8988T (cell line): ENCODE measurements at places on chromosomes 4 and X.

GRCh38 chrX:1719270-1719669 is 104.4 kb downstream of the ASMT start:
- no peak for DNase-seq

GRCh38 chrX:136541294-136541693 is 9.3 kb downstream of the VGLL1 start:
- DNase-seq, result no peak

DNA sequence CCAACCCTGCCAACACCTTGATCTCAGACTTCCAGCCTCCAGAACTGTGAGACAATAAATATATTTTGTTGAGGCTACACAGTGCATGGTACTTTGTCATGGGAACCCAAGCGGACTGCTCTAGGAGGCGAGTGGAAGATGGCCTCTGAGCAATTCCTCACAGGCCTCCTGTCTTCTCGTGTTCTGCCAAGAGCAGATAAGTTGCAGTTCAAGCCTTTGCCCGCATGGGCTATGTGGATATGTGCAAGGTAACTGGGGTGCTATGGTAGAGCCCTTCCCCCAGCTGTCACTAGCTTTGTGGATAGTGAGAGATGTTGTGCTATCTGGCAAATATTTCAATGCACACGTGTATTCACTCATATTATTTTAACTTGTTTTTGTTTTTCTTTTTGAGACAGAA is 156.0 kb upstream of the BCOR start:
- DNase-seq, result no peak

GRCh38 chrX:40325161-40325560 is 227.4 kb upstream of the BCOR start:
- no peak for DNase-seq

GRCh38 chr4:41541687-41542094 is 3.7 kb downstream of the LIMCH1 start:
- DNase-seq, result no peak

DNA sequence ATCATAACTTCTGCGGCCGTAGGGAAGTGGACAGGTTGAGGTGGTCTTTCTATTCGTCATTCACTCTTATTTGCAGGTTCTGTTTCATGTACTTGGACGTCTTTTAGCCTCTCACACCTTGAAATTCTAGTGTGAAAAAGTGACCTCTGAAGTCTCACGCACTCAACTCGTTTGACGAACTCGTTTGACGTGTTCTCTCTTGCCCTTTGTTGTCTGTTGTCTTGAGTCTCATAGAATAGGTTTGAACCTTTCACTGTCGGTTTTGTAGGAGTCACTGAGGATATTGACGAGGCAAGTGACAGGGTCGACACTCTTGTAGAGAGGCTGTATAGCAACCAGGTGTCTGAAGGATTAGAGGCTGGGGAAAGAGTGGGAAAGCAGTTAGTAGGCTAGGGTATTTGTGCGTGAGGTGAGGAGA is 1.1 kb upstream of the PGRMC2 start:
- no peak for DNase-seq

- no peak for DNase-seq
Observed at GRCh38 chrX:140360284-140360683, 144.6 kb downstream of the SOX3 start.
